OCI-LY7 (cell line): ENCODE measurements at places on chromosomes 2 and 18.

- DNase-seq, result no peak
Observed at GRCh38 chr2:217445723-217446122, 557.1 kb downstream of the TNS1 start.

DNA sequence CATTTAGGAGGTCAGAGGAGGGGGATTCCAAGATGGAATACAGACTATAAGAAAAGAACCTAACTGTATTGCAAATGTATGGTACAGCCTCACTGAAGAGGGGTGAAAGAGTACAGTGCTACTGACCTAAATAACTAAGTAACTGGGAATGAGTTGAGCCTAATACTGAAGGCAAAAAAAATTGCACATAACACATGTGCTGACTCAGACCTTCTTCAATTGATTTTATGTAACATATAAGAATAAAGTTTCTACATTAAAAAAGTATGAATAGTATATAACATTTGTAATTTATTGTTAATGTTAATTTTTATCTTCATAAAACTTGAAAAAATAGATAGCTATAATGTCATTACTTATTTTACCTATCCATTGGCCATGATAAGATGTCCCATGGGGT, 41.7 kb downstream of the MALT1 start:
- no peak for DNase-seq

DNA sequence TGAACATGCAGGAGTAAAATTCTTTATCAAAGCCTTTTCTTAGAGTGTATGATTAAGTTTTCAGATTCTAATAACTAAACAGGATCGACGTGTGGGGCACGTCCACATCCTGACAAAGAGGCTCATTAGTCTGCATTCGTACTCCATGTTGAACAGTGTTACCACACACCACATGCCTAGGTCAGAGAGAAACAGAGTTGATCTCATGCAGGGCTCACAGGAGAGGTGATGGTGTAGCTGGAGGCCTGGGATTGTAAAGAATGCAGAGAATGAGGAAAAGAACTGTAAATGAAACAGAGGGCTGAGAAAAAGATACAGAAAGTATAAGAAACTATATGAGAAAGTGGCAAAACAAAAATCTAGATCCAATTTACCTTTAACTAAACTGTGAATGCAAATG, 632.5 kb downstream of the BCL11A start:
- no peak for DNase-seq

DNA sequence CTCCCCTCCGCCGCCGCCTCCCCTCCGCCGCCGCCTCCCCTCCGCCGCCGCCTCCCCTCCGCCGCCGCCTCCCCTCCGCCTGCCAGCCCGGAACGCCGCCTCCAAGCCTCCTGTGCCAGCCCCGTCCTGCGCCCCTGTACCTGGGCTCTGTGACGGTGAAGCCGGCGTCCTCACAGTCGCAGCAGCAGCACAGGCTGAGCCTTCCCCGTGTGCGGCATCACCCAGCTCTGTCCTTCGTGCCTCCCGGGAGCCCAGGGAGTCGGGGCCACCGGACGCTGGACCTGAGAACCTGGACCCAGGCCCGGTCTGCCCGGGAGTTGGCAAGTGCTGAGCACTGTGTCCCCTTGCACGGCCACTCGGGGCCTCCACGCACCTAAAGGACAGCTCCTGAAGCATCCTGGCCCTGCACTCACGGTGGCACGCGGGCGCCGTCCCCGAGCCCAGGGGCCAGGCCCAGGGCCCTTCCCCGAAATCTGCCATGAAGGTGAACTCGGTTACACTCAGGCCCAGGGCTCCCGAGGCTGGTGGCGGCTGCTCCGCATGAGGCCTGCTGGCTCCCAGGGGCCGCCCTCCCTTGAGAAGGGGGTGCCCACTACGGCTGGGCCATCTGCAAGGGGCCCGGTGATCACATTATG, 32.9 kb downstream of the RTP5 start:
- no peak for DNase-seq

- DNase-seq, result no peak
Observed at GRCh38 chr2:217743966-217744761, 258.6 kb downstream of the TNS1 start.

DNA sequence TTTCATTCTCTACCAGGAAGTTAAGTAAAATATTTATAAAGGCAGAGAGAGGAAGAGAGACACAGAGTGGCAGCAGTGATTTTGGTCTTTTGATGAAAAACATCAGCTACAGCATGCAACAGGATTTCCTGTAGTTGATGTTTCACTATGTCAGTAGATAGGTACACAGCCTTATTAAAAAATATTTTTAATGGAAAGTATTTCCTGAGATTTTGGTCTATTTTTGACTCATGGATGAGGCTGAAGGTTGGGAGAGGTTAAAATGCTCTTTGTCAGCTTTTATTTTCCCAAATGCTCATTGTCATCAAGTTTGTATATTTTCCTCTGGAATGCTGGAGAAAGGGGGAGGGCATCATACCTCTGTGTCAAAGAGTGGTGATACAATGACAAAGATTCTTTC, 1112.5 kb downstream of the CBLN2 start:
- DNase-seq, result no peak

DNA sequence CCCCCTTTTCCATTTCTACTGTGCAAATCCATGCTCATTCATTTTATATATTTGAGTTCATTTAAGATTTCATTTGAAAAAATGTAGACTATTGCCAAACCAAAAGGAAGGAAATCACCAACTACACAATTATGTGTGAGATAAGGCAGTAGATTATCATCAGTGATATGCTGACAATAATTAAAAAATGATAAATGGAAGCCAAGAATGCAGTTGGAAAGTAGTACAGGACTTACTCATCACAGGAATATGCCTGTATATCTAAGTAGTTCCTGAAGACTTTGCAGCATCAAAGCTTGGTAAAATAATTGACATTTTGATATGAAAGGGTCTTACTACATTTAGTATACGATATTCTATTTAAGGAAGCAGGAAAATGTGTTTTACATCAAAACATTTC, 166.1 kb upstream of the OTX1 start:
- no peak for DNase-seq

GRCh38 chr2:196372811-196373664, 201.7 kb upstream of the STK17B start:
- DNase-seq, result no peak

GRCh38 chr18:41569867-41570266, 385.2 kb upstream of the PIK3C3 start:
- DNase-seq, result no peak

DNA sequence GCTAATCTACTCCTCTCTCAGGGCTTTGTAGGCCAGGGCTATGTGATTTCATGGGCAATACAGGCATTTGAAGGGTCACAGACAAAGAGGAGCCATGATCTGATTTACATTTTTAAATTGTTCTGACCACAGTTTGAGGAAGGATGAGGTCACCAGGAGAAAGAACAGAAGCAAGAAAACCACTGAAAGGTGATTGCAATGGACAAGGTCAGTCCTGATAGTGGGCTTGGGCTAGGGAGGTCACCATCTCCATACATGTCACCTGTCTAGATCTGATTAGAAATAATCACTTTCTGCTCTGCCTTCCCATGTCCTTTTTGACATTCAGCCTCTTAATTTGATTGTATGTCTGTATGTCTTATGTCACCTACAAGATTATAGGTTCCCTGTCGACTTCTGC, 248.9 kb upstream of the CWC22 start:
- DNase-seq, result no peak

DNA sequence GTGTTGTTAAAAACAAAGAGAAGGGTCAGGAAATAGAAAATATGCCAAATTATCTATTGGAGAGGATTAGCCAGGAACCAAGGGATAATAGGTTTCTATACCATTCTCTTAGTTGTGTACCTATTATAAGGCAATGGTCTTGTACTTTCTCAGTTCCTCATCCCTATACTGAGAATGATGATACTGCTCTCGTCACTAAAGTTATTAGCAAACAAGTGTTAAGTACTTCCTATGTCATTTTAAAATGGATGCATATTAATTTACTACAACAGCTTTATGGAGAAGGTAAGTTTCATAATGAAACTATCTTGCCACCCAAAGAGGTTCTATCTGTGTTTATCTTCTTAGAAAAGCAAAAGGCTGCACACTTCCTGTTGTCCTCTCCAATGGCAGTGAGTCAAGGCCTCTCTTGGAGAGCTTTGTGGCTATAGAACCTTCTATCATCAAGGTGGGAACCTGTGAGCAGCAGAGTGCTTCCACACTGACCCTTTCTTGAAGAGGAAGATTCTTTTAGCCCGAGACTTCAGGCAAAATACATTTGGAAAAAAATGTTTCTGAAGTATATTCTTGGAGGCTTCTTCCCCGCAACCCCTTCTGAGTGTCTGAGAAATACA, 460.7 kb upstream of the FANCL start:
- DNase-seq, result no peak

- no peak for DNase-seq
Observed at GRCh38 chr18:13589943-13590342, 136.4 kb downstream of the FAM210A start.

DNA sequence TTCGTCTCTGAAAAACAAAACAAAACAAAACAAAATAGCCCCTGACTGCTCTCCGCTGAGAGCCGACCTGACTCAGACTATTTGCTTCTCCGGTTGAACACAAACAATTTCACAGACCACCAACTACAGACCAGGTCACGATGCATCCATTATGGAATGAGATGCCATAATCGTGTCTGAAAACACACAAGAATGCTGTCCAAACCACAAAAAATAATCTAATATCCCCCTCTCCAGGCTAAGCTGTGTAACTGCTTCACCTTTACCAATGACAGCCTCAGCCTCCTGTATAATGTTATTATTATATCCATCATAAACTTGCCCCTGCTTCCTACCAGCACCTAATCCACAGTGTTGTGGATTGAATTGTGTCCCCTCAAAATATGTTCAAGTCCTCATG, 114.7 kb downstream of the DNAH6 start:
- DNase-seq, result peak; percentile 9

DNA sequence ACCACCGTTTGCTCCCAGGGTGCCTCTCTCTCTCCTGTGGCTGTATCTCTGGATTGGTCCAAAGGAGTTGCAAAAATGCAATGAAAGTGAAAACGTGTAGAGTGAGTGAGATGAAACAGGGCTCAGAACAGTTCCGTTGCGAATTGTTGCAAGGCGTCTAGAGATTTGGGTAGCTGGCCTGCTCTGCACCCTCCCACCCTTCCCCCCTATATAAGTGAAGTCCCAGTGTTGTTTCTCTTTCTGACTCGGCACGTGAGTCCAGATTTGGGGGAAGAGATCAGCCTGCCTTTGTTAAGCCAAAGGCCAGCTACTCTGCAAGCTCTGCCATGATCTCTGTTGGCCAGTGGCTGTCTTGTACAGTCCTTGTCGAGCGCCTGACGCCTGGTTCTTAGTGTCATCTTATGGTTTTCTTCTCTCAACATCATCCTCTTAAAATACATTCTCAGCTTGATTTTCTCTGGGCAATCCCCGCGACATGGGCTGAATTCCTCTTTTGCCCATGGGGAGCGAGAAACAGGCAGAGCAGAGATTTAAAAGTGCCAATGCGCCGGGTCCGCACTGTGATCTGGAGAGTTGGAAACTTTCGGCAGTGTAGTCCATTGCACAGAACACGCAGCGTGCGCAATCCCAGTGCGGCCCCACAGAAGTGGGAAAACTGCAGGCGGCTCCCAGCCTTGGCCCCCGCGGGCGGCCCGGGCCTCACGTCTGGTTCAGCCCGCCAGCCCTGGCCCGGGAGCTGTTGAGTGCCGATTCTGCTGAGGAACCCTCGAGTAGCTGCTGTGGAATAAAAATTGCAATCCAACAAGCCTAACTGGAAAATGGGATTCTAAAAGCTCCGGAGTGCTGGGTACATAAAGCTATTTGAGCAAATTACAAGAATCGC, 9.3 kb downstream of the MEIS1 start:
- no peak for DNase-seq

DNA sequence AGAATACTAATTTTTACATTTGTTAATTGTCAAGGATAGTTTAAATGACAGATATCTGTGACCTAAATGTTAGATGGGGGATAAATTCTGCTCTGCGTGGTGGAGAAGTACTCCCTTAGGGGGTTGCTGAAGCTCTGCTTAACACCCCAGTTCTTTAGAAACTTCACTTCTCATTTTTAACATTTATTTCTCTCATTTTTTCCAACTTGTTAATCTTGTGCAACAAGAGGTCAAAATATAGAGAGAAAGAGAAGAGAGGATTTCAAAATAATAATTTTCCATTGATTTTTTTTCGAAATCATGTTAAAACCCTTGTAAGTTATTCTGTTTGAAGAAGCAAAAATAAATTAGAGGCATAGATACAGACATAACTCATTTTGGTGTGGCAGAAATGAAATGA, 61.3 kb upstream of the SLC8A1 start:
- no peak for DNase-seq

GRCh38 chr2:72141032-72141645, 6.5 kb downstream of the CYP26B1 start:
- DNase-seq, result no peak

- DNase-seq, result no peak
Observed at GRCh38 chr2:181972431-181973170, 13.1 kb upstream of the PPP1R1C start.

DNA sequence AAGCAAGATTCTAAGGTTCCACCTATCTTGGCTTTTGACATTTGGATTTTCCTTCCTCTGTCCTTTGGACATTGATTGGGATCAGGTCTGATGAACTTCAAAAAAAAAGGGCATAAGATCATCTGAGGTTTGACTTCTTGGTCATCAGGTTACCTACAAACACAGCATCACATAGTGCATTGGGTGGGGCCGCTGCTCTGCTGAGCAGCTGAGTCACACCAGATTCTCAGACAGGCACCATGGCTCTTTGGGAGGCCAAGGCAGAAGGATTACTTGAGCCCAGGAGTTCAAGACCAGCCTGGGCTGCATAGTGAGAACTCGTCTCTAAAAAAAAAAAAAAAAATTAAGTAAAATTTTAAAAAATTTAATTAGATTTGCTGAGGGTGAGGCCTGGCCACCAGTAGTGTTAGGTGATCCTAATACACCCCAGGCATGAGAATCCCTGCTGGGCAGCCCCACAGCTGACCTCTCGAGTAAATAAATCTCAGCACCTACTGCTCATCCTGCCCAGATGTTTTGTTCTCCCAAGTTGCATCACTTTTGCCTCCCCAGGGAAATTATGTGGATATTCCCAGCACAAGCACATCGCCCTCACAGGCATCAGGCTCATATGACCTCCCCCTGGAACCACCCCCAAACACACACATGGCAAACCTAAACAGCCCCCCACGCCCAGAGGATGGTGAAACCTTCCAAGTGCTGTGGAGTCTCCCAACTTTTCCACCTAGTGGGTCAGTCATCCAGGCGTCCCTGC, 5.3 kb downstream of the MLPH start:
- no peak for DNase-seq

- no peak for DNase-seq
Observed at GRCh38 chr2:100821255-100821910, 1.4 kb downstream of the NPAS2 start.

DNA sequence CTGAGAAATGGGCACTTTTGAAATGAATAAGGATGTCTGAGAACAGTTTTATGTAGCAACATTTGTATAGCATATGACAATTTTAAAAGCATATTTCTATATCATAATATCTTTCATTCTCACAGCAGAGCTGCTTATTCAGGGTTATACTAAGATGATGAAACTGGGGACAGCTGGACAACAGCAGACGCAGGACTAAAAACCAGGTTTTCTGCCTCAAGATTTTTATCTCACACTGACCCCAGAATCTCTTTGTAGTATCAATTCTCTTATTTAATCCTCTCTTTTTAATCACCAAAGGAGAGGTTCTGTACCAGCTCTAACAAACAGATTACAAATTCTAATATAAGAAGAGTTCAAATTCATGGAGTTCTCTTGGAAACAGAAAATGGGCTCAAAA, 74.2 kb upstream of the TFCP2L1 start:
- DNase-seq, result no peak
